ENCODE measurements at places on chromosomes 16 and 17.

GRCh38 chr16:11201498-11202259 lies 54.3 kb downstream of the SOCS1 start:
- no peak for DNase-seq

DNA sequence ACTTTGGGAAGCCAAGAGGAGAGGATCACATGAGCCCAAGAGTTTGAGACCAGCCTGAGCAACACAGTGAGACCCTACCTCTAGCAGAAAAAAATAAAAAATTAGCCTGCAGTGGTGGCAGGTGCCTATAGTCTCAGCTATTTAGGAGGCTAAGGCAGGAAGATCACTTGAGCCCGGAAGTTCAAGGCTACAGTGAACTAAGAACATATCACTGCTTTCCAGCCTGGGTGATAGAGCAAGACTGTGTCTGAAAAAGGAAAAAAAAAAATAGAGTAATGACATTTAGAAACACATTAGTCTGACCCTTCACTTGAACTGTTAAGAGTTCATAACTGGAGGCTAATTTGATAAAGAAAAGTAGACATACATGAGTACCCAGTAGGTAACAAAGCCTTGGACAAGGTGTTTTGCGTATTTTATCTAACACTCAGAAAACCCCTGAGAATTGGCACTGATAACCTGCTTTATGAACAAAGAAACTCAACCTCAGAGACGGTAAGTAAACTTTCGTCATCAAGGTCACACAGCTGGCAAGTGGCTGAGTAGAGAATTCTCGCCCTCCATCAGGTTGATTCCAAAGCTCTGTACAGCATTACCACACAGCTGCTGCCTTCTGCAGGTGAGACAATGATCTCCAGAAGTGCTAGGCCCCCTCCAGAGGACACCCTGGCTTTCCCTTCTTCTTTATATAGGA lies 101.1 kb downstream of the SMG6 start:
- DNase-seq: no peak

- no peak for DNase-seq
Measured at GRCh38 chr16:30368122-30368791, 2.0 kb downstream of the TBC1D10B start.

- no peak for DNase-seq
Measured at GRCh38 chr17:30197416-30197815, 38.1 kb downstream of the SLC6A4 start.

DNA sequence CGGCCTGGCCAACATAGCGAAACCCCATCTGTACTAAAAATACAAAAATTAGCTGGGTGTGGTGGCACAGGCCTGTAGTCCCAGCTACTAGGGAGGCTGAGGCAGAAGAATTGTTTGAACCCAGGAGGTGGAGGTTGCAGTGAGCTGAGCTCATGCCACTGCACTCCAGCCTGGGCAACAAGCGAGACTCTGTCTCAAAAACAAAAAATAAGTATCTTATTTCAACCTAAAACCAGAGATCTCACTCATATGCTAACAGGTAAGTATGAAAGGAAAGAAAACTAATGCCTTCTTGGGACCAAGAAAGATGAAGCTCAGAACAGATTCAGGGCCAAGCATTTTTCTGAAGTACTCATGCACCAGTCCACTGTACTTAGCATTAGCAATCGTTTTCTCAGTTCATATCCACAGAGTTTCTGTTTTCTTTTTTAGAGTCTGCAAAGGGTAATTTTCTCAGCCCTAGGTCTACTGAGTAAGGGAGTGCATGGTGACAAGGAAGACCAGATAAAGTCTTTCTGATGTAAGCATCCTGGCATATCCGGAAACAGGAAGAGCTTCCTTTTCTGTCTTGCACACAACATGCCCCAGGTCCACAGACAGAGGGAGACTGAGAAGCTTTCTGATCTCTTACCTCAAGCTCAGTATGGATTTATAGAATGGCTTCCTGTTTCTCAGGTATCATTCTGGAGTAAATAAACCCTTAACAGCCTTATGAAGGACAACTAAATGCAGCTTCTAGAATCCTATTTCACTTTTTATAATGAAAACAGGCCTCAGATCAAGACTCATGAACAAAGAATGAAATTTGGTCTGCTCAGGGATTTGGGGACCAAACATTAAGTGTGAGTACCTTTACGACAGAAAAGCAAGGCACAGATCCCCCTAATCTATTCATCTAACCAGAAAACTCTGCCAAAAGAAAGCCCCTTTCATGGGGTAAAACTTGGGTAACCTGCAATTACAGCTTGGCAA lies 38.7 kb upstream of the FOXJ1 start:
- no peak for DNase-seq

GRCh38 chr17:79740413-79740812 lies 9.7 kb downstream of the ENPP7 start:
- no peak for DNase-seq

DNA sequence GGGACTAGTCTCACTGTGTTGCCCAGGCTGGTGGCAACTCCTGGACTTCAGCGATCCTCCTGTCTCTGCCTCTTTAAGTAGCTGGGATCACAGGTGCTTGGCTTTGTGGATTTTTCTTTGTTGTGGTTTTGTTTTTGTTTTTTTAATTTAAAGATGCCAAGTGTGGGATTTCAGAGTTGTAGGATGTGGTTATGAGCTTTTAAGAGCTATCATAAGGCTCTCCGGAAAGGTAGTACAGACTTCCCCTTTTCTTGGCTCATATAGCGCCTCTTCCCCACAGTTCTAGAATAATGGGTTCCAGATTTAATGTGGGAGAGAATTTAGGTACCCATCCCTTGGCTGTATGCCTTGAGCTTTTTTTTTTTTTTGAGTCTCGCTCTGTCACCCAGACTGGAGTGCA lies 17.1 kb downstream of the AKAP1 start:
- no peak for DNase-seq

- no peak for DNase-seq
Measured at GRCh38 chr17:57806167-57806830, 43.5 kb downstream of the MRPS23 start.

All from stimulated activated CD8-positive, alpha-beta memory T cell treated with anti-CD3 and anti-CD28 coated beads, Interleukin-4, amount 100 ng/mL, for 1 hour (primary cell).